ENCODE measurements at places on chromosomes 11 and 22.
A peak's percentile ranks its signal among the peaks of the same experiment; 100 is the strongest.

- no peak for DNase-seq
Observed at GRCh38 chr22:30368420-30368819, 11.6 kb downstream of the CCDC157 start.

- no peak for DNase-seq
Observed at GRCh38 chr22:30252411-30253204, 6.0 kb upstream of the LIF start.

- DNase-seq, result no peak
Observed at GRCh38 chr11:119277660-119278059, 39.3 kb downstream of the MCAM start.

DNA sequence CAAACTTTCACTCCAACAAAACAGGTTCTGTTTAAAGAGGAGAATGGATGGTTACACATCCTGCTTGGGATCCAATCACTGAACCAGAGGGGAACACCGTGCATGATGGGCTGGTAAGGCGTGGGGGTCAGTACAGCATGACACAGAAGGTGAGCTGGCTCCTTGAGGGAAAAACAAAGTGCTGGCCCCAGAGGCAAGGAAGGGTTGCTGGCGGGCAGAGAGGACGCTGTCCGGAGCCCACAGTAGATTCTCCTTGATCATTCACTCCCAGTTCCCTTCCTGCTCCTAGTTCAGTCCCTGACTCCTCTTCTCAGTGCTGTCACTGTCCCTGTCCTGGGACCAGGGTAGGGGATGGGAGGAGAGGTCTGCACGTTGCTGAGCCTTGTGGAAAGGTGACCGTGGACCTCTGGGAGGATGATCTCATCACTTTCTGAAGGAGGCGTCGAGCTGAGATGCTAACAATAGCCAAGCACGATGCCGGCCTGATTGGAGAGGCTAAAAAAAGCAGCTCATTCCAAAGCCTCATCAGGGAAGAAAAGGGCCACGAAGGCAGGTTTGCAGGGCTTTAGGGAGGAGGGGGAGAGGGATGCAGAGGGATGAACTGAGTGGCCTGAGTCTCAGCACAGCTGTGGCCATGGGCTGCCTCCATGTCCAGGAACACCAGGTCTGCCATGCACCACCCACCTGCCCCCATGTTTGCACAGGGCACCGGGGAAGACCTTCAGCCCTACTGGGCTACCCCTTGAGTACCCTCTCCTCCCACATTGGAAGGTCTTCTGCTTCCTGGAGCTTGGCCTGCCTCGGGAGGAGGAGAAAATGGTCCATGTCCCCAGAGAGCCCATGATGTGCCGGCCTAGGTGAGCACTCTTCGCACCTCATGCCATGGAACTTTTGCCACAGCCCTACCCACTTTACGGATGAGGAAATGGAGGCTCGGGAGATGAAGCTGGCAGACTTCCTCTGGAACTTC is 72.7 kb upstream of the RTL6 start:
- no peak for DNase-seq

DNA sequence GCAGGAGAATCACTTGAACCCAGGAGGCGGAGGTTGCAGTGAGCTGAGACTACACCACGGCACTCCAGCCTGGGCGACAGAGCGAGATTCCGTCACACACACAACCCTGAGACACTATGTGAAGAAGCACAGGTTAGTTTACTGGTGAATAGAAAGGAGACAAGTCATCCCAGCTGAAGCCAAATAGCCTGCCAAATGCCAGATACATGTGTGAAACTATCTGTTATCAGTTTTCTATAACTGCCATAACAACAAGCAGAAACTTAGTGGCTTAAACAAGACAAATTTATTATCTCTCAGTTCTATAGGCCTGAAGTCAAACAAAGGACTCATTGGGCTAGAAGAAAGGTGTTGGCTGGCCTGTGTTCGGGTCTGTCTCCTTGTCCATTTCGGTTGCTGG is 88.0 kb upstream of the CHRM4 start:
- DNase-seq, result no peak

- DNase-seq, result no peak
Observed at GRCh38 chr11:26677566-26677965, 44.3 kb downstream of the SLC5A12 start.

DNA sequence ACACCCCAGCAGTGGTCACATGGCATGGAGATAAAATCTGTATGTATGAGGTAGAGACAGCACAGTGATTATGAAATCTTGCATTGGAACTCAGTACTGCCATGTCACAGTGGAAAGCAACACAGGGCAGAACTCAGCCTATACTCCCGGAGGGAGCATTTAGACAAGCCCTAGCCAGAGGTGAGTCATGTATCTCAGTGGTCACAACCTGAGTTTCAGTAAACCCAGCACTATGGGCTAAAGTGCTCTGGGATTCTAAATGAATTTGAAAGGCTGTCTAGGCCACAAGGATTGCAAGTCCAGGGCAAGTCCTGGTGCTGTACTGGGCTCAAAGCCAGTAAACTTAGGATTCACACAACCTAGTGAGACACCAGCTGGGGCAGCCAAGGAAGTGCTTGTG is 1717.1 kb upstream of the RAG2 start:
- no peak for DNase-seq

GRCh38 chr11:103844327-103845215 is 191.9 kb upstream of the DDI1 start:
- DNase-seq, result no peak

DNA sequence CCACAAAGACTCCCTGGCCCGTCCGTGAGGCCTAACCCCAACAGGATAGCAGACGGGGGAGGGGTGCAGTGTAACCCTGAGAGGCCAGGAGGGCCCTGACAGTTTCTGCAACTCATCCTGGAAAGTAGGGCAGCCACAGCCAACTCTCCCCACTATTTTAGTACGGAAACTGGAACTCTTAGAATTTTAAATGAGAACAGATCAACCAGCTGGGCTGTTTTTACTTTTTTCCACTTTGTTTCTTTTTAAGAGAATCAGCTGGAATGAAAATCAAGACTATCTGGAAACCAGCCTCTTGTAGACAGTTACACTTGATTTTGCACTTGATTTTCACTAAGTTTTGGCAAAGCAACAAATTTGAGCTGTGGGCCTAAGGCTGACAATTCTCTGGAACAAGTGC is 42.7 kb upstream of the NRIP3 start:
- DNase-seq, result peak; percentile 95

DNA sequence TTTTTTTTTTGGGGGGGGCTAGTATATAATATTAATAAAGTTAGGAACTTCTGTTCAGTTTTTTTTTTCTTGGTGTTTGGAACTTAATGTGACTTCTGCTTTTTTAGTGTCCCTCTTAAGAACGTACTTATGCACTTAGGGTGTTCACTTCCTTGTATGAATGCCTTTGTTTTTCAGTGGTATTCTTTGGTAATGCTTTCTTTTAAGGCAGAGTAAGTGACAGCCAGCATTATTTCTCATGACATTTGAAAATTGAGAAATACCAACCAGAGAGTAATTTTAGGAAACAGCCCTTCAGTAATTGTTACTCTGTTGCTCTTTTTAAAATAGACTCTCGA is 2.4 kb downstream of the GRK3 start:
- peak; percentile 39 for DNase-seq

- no peak for DNase-seq
Observed at GRCh38 chr22:17803609-17804270, 29.5 kb upstream of the BID start.

DNA sequence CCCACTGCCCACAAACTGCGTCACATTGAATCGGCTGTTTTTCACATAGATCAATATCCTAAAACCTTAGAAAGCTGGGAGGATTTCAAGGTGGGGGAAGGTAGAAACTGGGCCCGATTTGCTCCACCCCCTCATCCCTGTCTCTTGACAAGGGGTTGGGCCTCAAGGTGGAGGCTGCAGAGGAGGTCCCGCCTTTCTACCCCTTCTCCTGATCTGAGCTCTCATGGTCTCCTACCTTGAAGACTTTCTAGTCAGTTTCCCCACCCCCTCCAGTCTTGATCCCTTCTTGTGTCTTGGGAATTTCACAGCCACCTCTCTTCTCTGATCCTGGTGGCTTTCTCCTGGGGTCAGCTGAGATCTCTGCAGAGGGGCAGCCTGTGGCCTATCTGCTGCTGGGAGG is 4.5 kb upstream of the STARD10 start:
- DNase-seq, result no peak

DNA sequence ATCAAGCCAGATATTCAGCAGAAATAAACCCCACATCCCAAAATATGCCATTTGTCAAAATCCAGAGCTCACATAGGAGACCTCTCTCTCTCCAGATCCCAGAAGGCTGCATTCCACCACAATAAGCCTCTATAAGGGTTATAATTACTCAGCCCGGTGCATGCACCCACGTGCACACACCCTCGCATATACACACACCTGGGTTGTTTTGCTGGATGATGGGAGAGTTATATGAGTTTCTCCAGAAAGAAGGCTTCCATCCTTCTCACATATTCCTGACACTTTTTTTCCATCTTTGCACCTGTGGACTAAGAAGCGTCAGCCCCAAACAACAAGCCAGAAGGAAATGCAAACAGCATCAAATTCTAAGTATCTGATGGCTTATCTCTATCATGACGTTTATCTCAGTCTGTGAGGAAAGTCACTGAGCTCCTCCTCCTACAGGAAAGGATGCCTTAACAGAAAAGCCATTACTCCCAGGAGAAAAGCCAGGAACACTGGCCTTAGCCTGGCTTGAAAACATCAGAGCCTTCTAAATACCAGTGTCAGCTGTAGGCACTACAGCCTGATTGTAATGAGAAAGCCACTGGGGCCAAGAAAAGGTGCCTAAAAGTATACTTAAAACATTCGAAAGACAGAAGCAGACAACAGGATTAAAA is 253.2 kb downstream of the LARGE1 start:
- peak; percentile 14 for DNase-seq

DNA sequence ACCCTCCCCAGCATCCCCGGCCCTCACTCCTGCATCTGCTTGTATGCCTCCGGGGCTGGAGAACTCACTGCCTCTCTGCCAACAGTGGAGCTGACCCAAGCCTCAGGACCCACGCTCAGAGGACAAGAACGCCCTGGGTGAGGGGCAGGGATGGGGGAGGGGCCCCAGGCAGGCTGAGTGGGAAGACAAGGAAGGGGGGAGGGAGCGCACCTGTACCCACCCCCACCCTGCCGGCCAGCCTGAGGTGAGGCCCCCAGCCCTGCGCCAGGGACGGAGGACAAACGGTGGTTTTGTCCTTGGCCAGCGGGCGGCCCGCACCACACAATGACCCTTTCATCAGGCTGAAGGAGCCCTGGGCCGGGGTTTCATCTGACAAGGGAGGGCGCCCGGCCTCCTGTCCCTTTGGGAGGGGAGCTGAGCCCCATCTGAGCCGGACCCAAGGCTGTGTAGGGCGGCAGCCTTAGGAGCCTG is 10.0 kb downstream of the WNT7B start:
- DNase-seq, result no peak

DNA sequence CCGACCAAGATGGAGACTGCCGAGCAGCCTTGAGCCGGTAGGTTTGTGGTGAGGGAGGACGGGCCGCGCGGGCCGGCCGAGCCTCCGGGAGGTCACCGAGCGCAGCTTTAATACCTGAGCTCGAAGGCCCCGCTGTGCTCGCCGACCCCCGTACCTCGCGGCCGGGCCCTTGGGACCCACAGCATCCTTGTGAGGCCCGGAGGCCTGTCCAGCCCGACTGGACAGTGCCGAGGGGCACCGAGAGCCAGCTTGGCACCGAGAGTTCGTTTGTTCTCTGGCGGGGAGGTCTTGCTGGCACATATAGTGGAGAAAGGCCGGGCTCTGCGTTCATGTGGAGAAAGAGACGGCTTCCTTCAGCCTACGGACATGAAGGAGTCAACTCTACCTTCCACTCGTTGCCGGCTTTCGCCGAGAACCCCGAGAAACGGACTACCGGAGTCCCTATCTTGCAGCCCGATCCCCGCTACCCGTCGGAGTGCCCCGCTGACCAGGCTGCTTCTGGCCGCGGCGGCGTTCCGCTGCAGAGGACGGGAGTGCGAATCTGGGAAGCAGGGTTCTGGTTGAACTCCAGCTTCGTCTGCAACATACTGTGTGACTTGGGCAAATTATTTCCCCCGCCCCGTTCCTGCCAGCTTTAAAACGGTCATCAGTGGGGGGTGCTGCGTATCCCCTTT is 349 bp downstream of the TSSC4 start:
- DNase-seq, result no peak

DNA sequence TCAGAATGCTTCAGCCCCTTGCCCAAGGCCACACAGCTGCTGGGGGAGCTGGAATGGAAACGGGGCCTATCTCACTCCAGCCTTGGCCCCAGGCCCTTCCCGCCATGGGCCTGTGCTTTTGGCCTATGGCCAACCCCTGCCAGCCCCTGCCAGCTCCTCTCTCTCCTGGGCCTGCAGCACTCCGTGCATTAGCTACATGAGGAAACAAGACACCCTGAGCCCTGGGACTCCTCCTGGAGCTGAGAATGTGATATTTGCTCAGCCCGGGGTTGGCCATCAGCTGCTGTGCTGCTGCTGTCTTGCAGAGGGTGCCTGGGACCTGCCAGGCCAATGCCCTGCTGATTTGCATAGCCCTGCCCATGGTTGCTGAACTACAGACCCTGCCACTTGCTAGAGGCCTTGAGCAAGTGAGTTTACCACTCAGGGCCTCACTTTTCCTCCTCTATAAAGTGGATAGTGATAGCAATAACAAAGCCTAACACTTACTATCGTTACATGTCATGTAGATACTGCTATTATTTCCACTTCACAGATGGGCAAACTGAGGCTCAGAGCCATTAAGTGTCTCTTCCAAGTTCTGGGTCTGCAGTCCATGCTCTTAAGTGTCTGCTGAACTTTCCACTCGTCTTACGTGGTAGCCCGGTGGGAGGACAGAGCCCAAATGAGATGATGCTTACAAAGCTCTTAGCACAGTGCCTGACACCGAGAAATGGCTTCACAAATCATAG is 99.6 kb downstream of the KIAA1671 start:
- DNase-seq, result peak; percentile 77

DNA sequence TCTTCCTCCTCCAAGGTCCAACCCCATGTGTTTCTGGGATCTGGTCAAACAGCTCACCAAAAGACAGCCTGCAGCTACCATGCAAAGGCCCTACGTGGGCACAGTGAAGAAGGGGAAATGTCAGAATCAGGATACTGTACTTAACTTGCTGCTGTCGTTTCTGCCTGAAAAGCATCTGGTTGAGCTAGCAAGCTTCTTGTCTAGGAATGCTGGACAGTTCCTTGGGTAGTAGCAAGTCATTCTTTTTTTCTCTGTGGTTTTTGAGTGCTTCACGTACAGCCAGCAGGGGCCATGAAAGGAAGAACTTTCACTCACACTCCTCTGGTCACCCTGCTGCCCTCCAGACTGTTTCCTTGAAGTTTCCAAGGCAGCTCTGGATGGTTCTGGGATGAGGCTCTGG is 24.7 kb downstream of the RCOR2 start:
- DNase-seq, result no peak

Measured in muscle of leg (tissue), 16 donors.